Muscle of arm (tissue), 14 donors: ENCODE measurements at places on chromosomes 5 and 9.

DNA sequence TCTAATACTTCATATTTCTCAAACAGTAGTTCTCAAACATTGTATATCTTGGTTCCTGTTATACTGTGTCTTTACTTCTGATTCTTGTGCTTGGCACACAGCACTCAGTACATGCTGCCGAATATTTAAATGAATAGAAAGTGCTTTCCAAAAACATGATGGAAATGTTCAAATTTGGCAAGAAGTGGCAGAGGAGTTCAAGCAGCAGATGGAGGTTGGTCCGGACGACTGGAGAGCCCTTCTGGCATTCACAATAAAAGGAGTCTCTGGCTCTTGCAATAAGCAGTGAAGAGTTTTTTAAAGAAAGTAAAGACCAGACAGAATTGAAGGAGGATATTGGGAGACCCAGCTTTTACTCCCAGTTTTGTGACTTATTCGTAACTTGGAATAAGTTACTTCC, 36.3 kb downstream of the TSTD2 start:
- DNase-seq, result no peak

GRCh38 chr5:157828944-157829639, 29.9 kb downstream of the CLINT1 start:
- DNase-seq, result no peak

DNA sequence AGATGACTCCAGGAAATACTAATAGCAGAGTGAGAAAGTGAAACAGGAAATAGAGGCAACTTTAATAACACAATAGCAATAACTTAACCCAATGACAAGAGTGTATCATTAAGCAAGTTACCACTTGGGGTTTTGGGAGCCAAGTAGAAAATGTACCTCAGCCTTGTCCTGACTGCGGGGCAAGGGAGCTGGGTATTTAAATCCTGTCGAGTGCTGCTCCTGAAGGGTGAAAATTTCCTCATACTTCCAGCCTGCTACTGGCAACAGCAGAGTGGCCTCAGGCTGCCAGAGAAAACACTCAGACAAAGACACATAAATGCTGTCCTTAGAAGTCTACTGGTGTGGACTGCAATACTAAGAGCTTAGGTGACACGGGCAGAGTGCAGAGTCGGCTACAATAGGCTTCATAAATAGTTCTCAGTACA, 112.5 kb upstream of the EMB start:
- no peak for DNase-seq

GRCh38 chr9:32854271-32854670, 70.9 kb downstream of the TMEM215 start:
- no peak for DNase-seq

DNA sequence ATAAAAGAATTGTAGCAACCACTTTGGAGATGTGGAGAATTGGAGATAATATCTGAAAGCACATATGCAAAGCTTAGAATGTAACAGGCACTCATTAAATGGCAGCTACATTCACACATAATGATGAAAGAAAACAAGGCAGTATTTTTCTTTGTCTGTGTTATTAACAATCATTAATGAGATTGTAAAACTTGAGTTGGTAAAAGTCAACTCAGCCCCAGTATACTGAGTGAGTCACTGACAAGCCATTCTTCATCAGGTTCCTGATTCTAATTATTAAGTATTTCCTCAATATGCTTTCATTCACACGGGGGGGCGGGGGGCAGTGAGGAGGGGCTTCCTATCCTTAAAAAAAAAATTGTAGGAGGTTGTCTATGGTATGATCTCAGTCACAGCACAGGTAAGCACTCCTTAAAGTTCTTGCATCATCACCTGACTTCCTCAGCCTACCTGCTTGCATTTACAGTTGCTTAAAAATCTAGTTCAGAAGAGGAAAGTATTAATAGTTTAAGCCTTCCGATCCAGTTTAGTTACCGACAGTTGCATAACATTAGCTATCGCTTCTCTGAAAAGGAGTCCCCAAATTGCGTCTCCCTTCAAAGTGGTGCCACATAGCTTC, 379.8 kb downstream of the EFNA5 start:
- DNase-seq, result no peak

DNA sequence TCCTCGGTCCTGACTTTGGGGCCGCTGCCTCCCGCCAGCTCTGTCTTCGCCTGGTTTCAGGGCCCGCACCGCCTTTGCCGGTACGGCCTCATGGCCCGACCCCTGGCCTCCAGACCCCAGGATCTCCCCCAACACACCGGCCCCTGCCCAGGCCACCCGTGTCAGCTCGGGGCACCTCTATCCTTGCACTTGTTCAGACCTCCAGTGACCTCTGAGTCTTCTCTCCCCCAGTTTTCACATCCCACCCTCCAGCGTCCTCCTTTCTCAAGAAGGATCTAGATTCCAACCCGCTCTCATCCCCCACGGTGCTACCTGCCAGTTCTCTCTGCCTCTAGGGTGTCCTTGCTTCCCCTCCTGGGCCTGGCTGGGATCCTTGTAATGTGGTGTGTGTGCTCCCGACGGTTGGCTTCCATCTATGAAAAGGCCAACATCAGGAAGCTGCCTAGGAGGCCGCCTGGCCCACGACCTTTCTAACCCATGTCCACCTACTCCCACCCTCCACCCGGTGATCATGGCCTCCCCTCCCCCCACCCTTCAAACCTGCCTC, 61.1 kb downstream of the SPATA31C2 start:
- no peak for DNase-seq

DNA sequence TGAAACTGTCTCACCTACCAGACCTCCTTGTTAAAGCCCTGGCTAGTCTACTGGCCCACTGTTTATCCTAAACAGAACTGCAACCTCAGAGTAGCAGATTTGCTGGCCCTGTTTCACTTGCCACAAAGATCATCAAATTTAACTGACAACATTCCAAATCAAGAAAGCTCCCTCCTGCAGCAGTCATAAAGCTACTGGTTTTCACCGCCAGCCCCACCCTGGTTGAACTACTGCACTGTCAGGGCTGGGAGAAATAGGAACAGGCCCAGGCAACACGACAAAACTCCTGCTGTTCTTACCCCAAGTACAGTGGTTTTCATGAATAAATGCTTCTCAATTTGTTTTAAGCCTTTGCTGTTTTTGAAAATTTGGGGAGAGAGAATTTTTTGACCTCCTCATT, 63.0 kb downstream of the NR6A1 start:
- DNase-seq, result no peak

- no peak for DNase-seq
Measured at GRCh38 chr9:106866243-106866642, 3.3 kb downstream of the ZNF462 start.

GRCh38 chr9:16135968-16136367, 583.1 kb downstream of the CCDC171 start:
- DNase-seq, result no peak

DNA sequence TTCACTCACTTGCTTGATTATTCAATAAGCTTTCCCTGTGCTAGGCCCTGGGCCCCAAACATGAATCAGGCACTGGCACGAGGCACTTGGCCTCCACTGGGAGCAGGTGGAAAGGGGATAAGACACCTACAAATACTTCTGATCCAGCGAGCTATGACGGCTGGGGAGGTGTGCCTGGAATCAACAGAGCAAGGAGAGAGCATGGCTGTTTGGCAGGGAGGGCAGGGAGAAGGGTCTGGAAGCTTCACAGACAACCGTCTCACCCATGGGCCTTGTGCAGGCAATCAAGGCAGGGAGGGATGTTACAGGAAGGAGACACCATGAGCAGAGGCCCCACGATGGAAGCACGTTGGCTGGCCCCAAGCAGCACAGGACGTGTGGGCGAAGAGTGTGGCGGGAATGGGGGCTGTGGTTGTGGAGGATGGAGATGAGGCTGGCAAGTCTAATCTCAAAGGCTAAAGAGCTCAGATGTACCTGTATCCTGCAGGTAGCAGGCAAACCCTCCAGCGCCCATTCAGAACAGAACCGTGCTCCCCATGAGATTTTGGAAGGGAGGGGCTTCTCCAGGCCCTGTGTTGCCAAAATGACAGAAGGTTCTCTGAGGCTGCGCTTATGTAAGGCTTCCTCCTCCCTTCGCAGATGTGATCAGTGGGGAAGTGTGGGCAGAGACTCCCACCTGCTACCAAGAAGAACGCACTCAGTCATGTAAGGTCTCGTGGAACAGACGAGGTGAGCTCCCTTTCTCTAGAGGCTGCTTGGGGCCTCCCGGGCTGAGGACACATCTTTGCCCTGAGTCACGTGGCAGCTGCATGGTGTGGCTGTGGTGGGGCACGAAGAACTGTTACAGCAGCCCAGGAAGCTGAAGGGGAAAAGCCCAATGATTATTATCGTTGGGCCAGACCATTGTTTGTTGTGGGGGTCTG, 189.7 kb downstream of the DAB2IP start:
- DNase-seq, result no peak

DNA sequence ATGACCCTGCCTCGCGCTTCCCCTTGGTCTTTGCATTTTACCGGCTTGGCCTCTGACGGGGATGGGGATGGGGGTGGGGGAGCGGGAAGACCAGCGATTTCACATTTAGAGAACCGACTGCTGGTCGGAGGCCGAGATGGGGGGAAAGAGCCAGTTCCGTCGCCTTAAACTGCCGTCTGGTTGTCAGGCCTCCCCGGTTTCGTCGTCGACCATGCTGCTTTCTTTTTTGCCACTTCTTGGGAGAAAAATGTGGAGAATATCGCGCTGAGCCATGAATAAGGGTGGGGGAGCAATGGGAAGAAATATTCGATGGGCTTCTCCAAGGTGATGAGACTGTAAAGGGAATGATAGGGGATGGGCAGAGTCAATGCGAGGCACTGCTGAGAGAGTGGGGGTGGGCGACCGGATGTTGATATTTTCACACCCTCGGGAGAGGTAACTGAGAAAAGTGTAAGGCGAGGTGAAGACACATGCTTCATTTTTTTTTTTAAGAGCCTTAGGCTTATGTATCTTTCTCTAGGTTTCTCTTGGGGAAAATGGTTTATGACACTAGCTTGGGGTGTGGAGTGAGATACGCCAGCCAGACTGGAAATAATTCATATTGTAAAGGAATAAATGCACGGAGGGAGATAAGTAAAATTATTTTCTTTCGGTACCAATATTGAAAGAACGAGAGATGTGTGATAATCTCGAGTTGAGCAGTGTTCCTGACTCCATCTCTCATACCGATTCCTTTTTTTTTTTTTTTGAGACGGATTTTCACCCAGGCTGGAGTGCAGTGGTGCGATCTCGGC, 1.1 kb downstream of the KIF2A start:
- peak; percentile 59 for DNase-seq

GRCh38 chr5:103908336-103909080, 345.9 kb upstream of the NUDT12 start:
- peak; percentile 52 for DNase-seq

GRCh38 chr5:153352685-153353219, 137.7 kb upstream of the GRIA1 start:
- DNase-seq, result no peak

DNA sequence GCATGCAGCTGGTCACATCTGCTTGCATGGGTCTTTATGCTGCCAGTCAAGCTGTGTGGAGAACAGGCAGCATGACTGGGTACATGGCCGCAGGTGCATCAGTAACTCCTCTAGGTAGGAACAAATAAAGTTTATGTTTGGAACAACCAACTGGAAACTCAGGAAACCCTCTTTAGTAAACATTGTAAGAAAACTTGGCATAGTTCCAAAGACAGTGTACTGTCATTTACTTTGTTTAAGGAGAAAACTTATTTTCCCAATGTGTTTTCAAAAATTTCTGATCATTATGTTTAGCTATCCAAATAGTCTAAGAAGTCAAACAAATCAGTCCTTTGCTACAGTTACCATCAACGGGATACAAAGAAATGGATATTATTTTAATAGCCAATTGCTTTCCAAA, 386.0 kb downstream of the CHSY3 start:
- no peak for DNase-seq

DNA sequence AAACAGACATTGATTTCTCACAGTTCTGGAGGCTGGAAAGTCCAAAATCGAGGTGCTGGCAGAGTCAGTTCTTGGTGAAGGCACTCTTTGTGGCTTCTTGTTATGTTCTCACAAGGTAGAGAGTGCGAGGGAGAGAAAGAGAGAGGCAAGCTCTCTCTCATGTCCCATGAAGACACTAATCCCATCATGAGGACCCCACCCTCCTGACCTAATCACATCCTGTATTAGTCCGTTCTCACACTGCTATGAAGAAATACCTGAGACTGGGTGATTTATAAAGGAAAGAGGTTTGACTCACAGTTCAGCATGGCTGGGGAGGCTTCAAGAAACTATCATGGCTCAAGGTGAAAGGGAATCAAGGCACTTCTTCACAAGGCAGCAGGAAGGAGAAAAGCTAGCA, 5.7 kb upstream of the AMACR start:
- DNase-seq, result no peak

DNA sequence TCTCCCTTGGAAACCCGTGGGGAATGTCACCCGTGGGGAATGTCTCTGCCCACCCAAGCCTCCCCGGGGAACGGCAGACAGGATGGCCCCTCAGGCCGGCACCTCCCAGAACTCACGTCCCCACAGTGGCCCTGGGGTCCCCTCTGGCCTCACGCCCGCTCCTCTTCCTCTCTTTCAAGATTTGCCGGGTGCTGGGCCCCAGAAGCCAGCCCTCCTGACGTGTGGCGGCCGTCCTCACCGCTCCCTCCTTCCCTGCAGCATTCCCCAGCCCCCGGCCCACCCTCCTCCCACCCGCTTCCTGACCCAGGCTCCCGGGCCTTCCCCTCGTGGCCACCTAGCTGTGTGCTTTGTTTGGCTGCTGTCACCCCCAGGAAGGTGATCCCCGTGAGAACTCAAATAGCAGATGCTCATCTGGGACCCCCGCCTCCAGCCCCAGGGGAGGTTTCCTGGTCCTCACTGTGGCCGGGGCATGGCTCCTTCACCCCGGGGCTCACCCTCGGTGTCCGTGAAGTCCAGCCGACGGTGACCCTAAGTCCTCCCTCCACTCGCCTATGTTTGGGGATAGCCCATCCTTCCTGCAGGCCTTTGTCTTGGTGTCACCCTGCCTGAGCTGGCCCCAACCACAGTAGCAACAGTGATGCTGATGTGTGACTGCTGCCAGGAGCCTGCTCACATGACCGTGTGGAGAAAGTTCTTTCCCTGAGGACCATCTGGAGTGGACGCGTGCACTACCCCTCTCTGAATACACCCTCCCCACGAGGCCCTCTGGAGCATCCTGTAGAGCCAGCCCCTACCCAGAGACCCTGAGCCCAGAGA, 163.3 kb upstream of the IER5L start:
- DNase-seq, result no peak

DNA sequence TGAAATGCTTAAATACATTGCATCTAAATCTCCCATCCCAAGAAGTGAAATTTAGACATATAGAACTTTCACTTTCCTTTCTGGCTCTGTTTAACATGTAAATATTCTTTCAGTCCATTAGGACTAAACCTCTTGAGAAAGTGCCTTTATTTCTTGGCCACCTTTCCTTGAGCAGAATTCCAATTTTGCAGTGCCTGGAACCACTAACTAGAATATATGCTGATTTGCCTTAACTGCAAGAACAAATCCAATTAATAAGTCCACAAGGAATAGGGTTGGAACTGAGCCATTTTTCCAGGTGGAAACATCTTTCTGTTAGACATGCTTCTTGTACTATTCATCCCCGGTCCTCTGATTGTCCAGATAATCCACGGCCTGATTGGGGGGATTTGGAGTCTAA, 478.0 kb downstream of the ENC1 start:
- DNase-seq, result peak; percentile 50
